ENCODE measurements at places on chromosomes 1 and 21. TPM values are rescaled to one million over a fixed set of nuclear protein-coding genes. Genes with fewer than 3 reads are reported as not detected.
A peak's percentile ranks its signal among the peaks of the same experiment; 100 is the strongest.

Gene OR6N1
- not detected for total RNA-seq

Gene CD1E
- not detected for total RNA-seq

Gene RCSD1
- 49.2 TPM for total RNA-seq

DNA sequence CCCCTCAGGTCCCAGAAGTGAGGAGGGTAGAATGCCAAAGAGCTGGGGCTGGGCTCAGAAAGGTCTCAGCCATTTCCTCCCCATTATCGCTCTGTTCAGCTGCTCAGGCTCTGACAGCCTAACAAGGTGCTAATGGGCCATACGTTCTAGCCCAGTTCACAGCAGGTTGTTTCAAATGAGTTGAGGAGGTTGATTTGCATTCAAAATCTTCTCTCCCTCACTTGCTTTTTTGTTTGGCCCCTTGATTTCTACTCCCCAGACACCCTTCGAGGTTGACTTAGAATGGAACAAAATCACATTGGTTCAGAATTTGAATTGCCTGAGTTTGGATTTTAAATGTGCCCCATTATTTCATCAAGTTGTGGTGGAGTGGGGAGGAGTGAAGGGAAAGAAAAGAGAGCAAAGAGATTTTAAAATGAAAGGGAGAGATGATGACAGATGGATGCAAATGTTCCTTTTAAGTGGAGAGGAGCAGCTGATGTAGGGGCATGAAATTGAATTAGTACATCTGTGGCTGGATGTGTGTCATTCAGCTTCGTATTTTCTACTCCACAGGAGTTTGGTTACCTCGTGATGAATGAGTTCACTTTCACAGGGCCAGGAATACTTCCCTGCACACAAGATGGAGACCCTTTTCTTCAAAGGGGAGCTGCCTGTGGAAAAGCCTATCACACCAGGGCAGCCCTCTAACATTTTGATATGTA lies 425.8 kb upstream of the CAMK1G start:
- no peak for DNase-seq

DNA sequence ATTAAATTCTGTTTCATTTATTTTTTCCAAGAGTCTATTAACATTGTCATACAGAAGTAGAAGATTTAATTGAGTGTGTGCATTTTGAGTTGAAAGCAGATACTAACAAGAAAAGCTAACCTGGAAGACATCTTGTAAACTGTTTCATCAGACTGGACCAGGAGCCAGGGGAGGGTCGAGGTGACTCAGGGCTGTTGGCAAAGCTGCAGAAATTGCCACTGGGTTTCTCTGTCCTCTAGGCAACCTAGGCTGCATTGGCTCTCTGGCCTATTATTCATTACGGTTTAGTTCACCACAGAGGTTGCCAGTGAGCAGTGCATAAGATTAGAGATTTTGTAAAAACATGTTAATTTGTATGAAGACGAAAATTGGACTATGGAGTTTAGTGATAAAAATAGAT lies 27.5 kb downstream of the ERG start:
- peak; percentile 72 for DNase-seq

DNA sequence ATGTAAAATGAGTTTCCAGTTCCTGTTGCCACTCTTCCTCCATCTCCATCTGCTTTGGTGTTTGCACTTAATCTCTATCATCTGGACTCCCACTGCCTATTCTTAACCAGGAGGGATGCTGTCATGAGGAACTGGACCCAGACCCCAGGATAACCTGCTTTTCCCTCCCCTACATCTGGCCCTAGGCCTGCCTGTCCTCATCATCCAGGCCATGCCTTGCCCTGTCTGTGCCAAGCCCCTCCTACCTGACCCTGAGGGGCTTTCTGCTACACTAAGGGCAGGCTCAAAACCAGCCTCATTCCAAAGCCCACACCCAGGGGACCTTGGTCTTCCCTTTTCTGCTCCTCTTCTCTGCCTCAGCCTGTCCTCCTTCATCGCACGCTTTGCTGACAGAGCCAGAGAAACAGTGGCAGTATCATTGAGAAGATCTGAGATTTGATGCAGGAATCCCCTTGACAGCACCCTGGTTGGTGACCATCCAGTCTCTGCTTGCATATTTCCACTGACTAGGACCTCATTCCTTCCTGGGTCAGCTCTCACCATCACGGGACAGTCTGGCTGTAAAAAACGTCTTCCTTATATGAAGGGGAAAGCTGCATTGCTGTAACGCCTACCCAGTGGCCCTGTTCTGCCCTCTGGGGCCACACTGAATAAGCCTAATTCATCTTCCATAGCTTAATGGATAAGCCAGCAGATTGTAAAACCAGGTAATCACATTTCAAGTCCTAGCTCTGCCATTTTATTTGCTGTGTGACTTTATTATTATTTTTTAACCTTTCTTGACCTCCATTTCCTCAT lies 38.8 kb downstream of the PLXNA2 start:
- DNase-seq, result no peak
